Fibroblast of lung (primary cell): ENCODE measurements at places on chromosomes 6 and 20. TPM values are rescaled to one million over a fixed set of nuclear protein-coding genes. Genes with fewer than 3 reads are reported as not detected.

DLL1 gene
- 0.38 and 0.69 TPM in 2 replicates for polyA plus RNA-seq

TCP11 gene
- 0.16 and 0.24 TPM in 2 replicates for polyA plus RNA-seq

FOXF2 gene
- 42.5 and 51.7 TPM in 2 replicates for polyA plus RNA-seq

ELOVL2 gene
- 1.7 and 13.9 TPM in 2 replicates for polyA plus RNA-seq

TREM1 gene
- 0.25 TPM in 1 of 2 replicates, not detected in the other for polyA plus RNA-seq

VSTM2L gene
- polyA plus RNA-seq = 0.45 and 0.66 TPM in 2 replicates

TFAP2C gene
- 0.24 and 0.39 TPM in 2 replicates for polyA plus RNA-seq

TOX2 gene
- 9.6 and 14.8 TPM in 2 replicates for polyA plus RNA-seq

HLA-DRB1 gene
- 0.06 and 0.42 TPM in 2 replicates for polyA plus RNA-seq
